IPS-NIHi11 (cell line): ENCODE measurements at places on chromosomes 11 and 22.

GRCh38 chr22:33350961-33351360 lies 292.8 kb upstream of the SYN3 start:
- no peak for DNase-seq

GRCh38 chr11:34890812-34891211 lies 25.4 kb downstream of the APIP start:
- DNase-seq, result no peak

DNA sequence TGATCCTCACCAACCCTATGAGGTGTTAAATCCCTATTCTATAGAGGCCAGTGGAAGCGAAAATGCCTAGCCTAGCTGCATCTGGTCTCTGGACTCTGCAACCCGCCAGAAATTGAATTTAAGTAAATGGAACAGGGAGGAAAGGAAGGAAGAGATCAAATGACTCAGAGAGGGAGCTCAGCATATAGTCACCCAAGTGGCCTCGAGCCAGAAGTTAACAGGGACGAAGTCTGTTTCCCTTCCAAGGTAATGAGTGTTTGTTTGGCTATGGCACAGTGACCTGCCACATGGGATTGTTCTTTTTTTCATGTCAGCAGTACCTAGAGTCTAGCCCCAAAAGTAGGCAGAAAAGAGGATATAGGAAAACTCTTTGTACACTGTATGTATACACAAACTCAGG lies 66.3 kb downstream of the PAK1 start:
- DNase-seq, result no peak

- DNase-seq, result no peak
These were observed 4.9 kb downstream of the RIC8A start for GRCh38 chr11:212150-213100.

GRCh38 chr11:123822599-123822998 lies 16.4 kb upstream of the OR6M1 start:
- DNase-seq, result no peak
